ENCODE measurements at places on chromosomes 6 and 20. TPM values are rescaled to one million over a fixed set of nuclear protein-coding genes. Genes with fewer than 3 reads are reported as not detected.
A peak's percentile ranks its signal among the peaks of the same experiment; 100 is the strongest.

DNA sequence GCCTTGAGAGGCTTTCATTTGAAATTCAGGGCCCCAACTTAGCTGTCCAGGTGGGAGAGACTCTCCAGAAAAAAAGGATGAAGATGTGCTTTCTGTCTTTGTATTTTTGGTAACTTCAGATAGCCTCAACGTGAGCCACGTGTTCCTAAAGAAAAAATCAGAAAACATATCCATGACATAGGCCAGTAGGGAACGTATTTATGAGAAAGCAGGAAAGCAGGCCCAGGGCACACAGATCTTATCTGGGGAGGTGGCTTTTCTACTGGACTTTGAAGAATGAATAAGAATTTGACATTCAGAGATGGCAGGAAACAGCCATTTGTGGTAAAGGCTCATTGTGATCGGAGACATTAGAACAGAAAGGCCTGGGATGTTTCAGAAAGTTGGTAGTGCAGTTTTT lies 21.2 kb upstream of the EXOC2 start:
- no peak for DNase-seq

GRCh38 chr6:120681204-120681603 lies 653.1 kb downstream of the TBC1D32 start:
- no peak for DNase-seq

- DNase-seq, result no peak
Observed at GRCh38 chr6:131459005-131459404, 114.0 kb upstream of the ARG1 start.

- DNase-seq, result no peak
Observed at GRCh38 chr20:47379433-47380150, 23.1 kb upstream of the ZMYND8 start.

GRCh38 chr6:166633732-166634535 lies 6.9 kb upstream of the RPS6KA2 start:
- DNase-seq, result peak; percentile 27

GRCh38 chr6:53220605-53221004 lies 72.0 kb upstream of the GCM1 start:
- no peak for DNase-seq

GRCh38 chr20:17066902-17067301 lies 159.9 kb upstream of the PCSK2 start:
- no peak for DNase-seq

DNA sequence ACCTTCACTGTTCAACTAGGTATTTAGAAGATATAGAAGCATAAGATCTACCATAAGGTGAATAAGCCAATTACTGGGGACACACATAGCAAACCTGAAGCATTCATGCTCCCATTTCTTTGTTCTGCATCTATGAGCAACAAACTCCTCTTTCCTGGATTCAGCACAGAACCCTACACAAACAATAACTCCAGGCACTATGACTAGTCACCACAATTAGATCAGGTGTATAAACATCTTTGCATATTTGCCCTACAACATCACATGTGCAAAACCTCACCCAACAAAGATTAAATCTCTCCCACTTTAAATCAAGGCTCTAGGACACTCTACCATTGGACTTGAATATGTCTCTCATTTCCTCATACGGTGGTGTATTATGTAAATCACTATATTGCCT lies 652.3 kb downstream of the EPHA7 start:
- no peak for DNase-seq

Gene TDP2
- 21.7 TPM for total RNA-seq

Gene TSPYL1
- total RNA-seq, result 80.6 TPM

Gene SLC22A7
- not detected for total RNA-seq
